ENCODE measurements at places on chromosomes 1 and 21. TPM values are rescaled to one million over a fixed set of nuclear protein-coding genes. Genes with fewer than 3 reads are reported as not detected.

DNA sequence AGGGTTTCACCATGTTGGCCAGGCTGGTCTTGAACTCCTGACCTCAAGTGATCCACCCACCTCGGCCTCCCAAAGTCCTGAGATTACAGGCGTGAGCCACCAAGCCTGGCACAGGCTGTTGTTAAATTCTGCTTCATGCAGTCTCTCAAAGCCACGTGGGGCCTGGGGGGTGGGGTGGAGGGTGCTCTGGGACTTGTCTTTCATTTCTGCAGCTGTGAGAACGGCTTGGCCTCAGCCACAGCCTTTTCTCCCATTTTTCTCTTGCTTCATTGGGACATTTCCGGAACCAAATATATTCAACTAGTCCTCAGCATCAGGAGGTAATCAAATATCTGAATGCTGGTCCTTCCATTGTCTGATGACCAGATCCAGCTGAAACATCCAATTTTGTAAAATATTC is 27.6 kb upstream of the KCNE2 start:
- H3K27ac ChIP-seq: no peak overlapping the region
- H3K36me3 ChIP-seq: no peaks in the 10 kb centered on the region
- DNase-seq: no peak
- no peaks in the 10 kb centered on the region for H3K27me3 ChIP-seq
- no peaks in the 10 kb centered on the region for H3K4me1 ChIP-seq
- H3K4me3 ChIP-seq: no peak overlapping the region

DNA sequence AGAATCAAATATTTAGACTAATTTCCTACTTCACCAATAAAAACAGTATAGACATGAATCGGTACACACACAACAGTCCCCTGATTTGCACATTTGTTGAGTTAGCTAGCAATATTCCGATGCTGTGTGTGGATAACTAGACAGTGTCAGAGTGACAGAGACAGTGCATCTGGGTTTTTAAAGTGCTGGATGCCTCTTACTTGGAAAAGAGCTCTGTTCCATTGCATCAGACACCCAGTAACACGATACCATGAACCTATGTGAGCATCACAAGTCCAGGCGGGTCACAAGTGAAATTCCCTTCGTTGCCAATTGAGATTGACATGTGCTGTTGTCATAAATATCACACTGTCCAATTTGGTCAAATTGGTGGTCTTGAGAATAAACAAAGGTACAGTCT is 82.0 kb upstream of the ESRRG start:
- peaks cover 3% of the 10 kb centered on the region for H3K4me1 ChIP-seq
- no peaks in the 10 kb centered on the region for H3K27me3 ChIP-seq
- H3K36me3 ChIP-seq: no peaks in the 10 kb centered on the region
- no peak overlapping the region for H3K27ac ChIP-seq
- no peak overlapping the region for H3K4me3 ChIP-seq

DNA sequence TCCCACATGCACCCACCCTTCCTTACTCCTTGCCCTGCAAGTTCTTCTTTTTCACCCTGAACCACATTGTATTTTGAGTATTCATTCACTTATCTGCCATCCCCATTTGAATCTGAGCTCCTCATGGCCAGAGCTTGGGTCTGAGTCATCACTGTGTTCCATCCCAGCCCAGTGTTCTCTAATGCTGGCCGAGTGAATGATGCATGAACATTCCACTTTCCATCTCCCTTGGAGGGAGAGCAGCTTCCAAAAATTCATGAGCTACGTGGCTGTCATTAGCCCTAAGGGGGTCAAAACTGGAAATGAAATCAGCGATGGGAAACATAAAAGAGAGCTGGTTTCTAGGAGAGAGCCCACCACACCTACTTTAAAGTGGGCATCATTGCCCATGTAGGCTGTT is 187.0 kb upstream of the USP24 start:
- H3K4me3 ChIP-seq: no peak overlapping the region
- no peak for DNase-seq
- H3K36me3 ChIP-seq: no peaks in the 10 kb centered on the region
- H3K27ac ChIP-seq: no peak overlapping the region
- H3K27me3 ChIP-seq: no peaks in the 10 kb centered on the region

DNA sequence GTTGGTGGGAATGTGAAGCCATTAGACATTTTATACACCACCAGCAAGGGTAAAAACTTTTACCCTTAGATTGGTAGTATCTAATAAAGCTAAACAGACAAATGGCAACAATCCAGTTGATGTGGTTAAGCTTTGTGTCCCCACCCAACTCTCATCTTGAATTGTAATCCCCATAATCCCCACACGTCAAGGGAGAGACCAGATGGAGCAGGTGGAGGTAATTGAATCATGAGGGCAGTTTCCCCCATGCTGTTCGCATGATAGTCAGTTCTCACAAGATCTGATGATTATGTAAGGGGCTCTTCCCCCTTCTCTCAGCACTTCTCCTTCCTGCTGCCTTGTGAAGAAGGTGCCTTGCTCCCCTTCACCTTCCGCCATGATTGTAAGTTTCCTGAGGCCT is 602.3 kb downstream of the NUF2 start:
- DNase-seq: no peak
- no peak overlapping the region for H3K4me3 ChIP-seq

Gene OR2T11
- total RNA-seq: not detected

DNA sequence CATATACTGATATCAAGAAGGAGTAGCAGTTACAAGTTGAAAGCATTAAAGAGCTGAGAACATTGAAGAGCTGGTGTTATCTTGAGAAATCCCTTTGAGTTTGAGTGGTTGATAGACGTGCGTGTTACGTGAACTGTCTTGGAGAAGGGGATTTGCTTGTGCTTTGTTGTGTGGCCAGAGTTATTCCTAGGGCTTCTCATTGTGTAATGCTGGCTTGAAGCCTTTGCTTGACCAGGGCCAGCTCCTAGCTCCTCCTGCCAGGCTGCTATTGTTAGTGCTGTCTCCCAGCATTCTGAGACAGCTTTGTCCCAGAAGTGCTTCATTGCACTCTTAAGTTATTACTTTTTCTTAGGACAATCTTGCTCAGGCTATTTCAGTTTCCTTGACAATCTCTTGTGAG is 116.2 kb upstream of the KCNK2 start:
- no peak overlapping the region for H3K4me3 ChIP-seq
- H3K4me1 ChIP-seq: no peaks in the 10 kb centered on the region
- no peak overlapping the region for H3K27ac ChIP-seq
- H3K36me3 ChIP-seq: no peaks in the 10 kb centered on the region
- H3K27me3 ChIP-seq: no peaks in the 10 kb centered on the region

Gene PPCS
- 36.7 TPM for total RNA-seq

DNA sequence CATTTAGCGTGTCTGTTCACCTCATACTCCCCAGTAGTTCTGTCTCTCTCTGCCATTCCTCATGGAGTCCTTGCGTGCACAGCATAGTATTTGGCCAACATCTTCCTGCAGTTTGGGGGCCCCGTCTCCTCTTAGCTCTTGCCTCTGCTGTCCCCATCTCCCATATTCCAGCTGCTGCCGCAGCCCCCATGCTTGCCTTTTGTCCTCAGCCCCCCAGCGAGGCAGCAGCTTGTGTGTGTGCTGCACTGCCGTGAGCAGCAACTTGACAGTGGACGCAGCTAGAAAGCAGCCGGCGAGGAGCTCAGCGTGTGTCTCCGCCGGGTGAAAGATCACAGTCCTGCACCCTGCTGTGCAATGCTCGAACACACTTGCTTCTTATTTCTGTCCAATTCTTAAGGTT is 164.2 kb upstream of the COL6A1 start:
- no peaks in the 10 kb centered on the region for H3K27me3 ChIP-seq
- H3K4me1 ChIP-seq: no peaks in the 10 kb centered on the region

DNA sequence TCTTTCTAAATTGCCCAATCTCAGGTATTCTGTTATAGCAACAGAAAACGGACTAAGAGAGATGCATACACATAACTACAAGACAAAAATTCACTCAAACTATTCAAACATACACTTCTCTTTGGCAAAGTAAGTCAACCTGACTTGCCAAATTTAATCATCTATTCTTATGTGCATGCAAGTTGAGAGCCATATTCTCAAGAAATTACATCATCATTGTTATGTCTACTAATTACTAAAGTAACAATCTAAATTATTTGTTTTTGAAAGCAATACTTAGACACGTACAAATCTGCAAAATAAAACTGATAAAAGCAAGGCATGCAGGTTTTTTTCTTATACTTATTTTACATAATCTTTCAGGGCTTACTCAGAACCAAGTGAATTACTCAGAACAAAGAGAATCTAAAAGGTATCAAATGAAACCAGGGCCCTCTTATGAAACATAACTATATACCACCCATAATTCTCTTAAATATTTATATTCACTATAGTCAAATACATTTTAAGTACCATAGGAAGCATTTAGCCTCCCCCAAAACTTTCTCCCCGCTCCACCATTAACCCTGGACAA is 62.3 kb downstream of the HLCS start:
- no peak for DNase-seq
- H3K4me1 ChIP-seq: no peaks in the 10 kb centered on the region
- no peaks in the 10 kb centered on the region for H3K36me3 ChIP-seq
- H3K27ac ChIP-seq: no peak overlapping the region
- H3K4me3 ChIP-seq: no peak overlapping the region
- H3K27me3 ChIP-seq: no peaks in the 10 kb centered on the region

GRCh38 chr1:27149762-27150113 is 5.2 kb downstream of the SLC9A1 start:
- H3K27ac ChIP-seq: no peak overlapping the region
- peaks cover 2% of the 10 kb centered on the region for H3K36me3 ChIP-seq
- H3K27me3 ChIP-seq: no peaks in the 10 kb centered on the region
- no peaks in the 10 kb centered on the region for H3K4me1 ChIP-seq

Gene DNAH14
- 39.7 TPM for total RNA-seq

DNA sequence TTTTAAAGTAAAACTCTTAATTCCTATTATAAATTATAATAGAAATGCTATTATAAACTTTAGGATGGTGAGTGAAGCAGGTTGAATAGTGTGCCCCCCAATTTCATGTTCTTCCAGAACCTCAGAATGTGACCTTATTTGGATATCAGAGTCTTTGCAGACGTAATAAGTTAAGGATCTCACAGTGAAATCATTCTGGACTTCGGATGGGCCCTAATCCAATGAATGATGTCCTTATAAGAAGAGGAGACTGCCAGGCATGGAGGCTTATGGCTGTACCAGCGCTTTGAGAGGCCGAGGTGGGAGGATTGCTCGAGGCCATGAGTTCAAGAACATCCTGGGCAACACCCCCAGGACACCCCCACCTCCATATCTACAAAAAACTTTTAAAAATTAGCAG is 9.4 kb upstream of the MT1HL1 start:
- H3K27me3 ChIP-seq: no peaks in the 10 kb centered on the region
- H3K4me3 ChIP-seq: no peak overlapping the region
- H3K27ac ChIP-seq: no peak overlapping the region
- DNase-seq: no peak
- no peaks in the 10 kb centered on the region for H3K36me3 ChIP-seq
- peaks cover 6% of the 10 kb centered on the region for H3K4me1 ChIP-seq

- H3K27me3 ChIP-seq: no peaks in the 10 kb centered on the region
- H3K4me3 ChIP-seq: no peak overlapping the region
- no peak overlapping the region for H3K27ac ChIP-seq
- DNase-seq: peak; percentile 34
These were observed 1528.6 kb upstream of the TPTE start for GRCh38 chr21:8992731-8993174.

GRCh38 chr1:37596182-37596667 is 488 bp upstream of the GNL2 start:
- H3K36me3 ChIP-seq: peaks cover 23% of the 10 kb centered on the region
- no peaks in the 10 kb centered on the region for H3K27me3 ChIP-seq
- peak overlapping the region; percentile 96 for H3K4me3 ChIP-seq
- no peak for DNase-seq
- no peak overlapping the region for H3K27ac ChIP-seq

GRCh38 chr1:217542136-217542777 is 88.6 kb downstream of the GPATCH2 start:
- H3K4me3 ChIP-seq: no peak overlapping the region
- H3K27me3 ChIP-seq: no peaks in the 10 kb centered on the region
- DNase-seq: no peak
- no peaks in the 10 kb centered on the region for H3K36me3 ChIP-seq
- H3K4me1 ChIP-seq: no peaks in the 10 kb centered on the region

DNA sequence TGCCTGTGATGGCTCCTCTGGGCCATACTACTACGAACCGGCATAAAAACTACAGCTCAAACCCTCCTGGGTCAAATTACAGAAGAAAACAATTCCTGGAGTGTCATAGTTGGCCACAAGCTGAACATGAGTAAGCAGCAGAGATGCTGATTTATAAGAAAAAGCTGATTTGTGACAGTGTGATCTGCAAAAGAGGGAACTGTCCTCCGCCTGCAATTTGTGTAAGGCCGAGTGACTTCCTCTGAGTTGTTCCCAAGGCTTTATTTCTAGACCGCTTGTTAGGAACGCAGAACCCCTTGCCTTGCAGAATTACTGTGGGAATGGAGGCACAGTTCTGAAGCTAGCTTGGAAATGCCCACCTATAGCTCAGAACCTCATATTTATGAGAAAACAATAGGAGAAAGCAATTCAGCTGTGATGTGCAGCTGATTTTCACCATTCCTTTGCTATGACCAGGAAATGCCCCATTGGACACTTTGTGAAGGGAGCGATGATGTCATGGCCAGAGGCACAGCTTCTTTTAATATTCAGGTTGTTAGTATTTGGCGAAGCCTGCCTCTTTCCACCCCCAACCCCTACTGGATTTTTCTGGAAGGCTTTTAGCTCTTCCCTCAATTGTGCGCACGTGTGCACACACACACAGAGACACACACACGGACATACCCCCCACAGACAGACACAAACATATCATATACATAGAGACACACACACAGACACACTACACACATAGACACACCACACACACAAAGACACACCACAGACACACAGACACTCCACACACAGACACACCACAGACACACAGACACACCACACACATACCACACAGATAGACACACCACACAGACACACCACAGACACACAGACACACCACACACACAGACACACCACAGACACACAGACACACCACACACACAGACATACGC is 47.6 kb downstream of the IER5 start:
- H3K4me3 ChIP-seq: no peak overlapping the region
- H3K4me1 ChIP-seq: peaks cover 3% of the 10 kb centered on the region
- H3K36me3 ChIP-seq: no peaks in the 10 kb centered on the region
- H3K27ac ChIP-seq: no peak overlapping the region

Gene TEX50
- total RNA-seq: not detected

Gene S100B
- total RNA-seq: 0.53 TPM

- H3K27me3 ChIP-seq: no peaks in the 10 kb centered on the region
- peaks cover 13% of the 10 kb centered on the region for H3K36me3 ChIP-seq
- no peak overlapping the region for H3K27ac ChIP-seq
- peaks cover 13% of the 10 kb centered on the region for H3K4me1 ChIP-seq
- peak overlapping the region; percentile 79 for H3K4me3 ChIP-seq
These were observed 730 bp downstream of the NOS1AP start for GRCh38 chr1:162070094-162070748.

DNA sequence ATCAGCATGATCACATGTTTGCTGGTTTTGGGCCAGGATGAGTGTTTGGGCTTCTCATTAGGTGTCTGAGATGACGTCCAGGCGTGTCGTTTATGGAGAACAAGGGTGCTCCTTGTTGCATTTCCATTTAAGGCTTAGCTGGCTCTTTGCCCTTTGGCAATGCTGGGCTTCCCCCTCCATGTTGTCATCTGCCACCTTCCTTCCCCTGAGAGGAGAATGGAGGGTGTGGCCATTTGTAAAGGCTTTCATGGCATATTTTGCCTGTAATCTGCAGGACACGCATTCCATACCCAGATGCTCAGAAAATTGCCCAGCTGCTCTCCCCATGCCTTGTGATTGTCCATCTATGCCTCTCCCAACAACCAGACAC is 27.7 kb downstream of the PKP1 start:
- no peak overlapping the region for H3K4me3 ChIP-seq
- H3K27me3 ChIP-seq: no peaks in the 10 kb centered on the region
- H3K36me3 ChIP-seq: no peaks in the 10 kb centered on the region
- H3K4me1 ChIP-seq: no peaks in the 10 kb centered on the region
- H3K27ac ChIP-seq: no peak overlapping the region

GRCh38 chr1:168321945-168322344 is 41.3 kb downstream of the TBX19 start:
- H3K4me1 ChIP-seq: peaks cover 5% of the 10 kb centered on the region
- H3K27me3 ChIP-seq: no peaks in the 10 kb centered on the region
- no peak overlapping the region for H3K27ac ChIP-seq
- H3K36me3 ChIP-seq: peaks cover 8% of the 10 kb centered on the region

All from H9 (cell line).